ENCODE measurements at places on chromosomes 6 and 20.

DNA sequence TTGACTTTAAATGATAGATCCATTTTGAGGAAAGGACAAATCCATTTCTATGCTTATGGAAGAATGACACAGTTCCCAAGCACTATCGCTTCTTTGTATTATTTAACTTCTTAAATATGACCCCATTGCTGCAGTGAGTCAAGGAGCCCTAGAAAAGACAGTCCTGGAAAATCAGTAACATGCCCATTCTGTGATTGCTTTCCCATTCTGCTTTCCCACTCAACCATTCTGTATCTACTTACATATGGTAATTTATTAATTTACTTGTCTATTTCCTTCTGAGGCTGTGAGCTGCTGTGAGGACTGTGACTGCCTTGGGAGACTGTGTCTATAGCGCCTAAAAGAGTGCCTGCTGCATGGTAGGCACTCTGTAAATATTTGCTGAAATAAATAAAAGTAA, 85.4 kb upstream of the TMEM30A start:
- no peak for DNase-seq

- DNase-seq: no peak
Measured at GRCh38 chr6:94394822-94395221, 975.5 kb upstream of the EPHA7 start.

DNA sequence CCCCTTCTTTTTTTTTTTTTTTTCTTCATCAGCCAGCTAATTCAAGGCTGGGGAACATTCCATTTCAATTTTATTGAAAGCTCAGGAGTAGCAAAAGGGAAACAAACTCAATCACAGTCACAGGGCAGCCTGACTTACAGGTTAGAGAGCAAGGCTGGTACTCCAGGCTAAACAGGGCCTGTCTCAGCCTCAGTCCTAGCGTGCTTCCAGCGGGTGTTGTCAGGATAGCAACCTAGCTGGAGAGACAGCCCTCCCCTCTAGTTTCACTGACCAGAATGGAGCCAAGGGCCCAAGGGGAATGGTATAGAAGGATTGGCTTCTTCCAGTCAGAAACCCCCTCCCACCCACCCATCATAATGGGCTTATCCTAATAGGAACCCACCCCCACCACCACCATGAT, 132.9 kb downstream of the PXDC1 start:
- DNase-seq: no peak

DNA sequence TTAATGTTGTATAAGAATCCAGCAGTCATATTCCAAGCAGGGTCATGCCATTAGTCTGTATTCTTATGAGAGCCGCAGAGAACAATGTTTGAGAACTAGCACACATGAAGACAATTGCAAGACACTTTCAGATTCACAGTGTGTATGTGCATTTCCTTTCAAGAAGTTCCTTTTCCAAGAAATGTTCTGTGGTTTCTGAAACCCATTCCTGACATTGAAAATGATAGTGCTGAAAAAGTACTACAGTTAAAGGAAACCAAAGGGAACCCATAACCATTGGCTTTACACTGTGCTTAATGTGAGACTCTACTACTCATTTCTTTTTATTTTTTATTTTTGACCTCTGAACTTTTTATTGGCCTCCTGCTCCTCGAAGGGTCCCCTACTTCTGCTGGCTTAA, 4.2 kb upstream of the CALHM6 start:
- DNase-seq: no peak

GRCh38 chr6:153758516-153758915, 280.5 kb upstream of the OPRM1 start:
- DNase-seq: no peak

Measured in NCI-H2171 (cell line).